ENCODE measurements at places on chromosomes 4 and X.

GRCh38 chr4:47945930-47946726 is 31.7 kb upstream of the NFXL1 start:
- DNase-seq = no peak

DNA sequence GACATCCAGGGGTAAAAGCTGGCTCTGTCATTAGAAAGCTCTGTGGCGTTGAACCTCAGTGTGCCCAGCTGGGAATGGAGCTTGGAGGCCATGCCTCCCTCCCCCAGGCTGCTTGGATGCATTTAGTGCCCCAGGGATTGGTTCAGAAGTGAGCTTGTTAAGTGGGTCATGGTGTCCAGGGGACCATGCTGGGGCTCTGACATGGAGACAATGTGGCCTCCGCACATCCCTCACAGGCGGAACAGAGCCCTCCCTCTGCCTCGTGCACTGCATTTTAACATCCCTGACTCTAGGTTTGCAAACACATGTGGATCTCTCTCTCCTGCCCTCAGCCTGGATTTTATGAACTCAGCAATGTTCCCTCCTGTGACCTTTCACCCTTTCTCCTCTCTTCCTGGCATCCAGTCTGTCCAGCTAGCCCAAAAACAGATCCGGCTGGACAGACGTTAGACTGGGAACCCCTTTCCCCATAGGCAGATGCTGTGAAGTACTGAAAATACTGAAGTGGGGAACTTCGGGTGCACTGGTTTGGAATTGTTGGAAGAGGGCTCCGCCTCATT is 81.5 kb downstream of the SORCS2 start:
- DNase-seq = no peak

DNA sequence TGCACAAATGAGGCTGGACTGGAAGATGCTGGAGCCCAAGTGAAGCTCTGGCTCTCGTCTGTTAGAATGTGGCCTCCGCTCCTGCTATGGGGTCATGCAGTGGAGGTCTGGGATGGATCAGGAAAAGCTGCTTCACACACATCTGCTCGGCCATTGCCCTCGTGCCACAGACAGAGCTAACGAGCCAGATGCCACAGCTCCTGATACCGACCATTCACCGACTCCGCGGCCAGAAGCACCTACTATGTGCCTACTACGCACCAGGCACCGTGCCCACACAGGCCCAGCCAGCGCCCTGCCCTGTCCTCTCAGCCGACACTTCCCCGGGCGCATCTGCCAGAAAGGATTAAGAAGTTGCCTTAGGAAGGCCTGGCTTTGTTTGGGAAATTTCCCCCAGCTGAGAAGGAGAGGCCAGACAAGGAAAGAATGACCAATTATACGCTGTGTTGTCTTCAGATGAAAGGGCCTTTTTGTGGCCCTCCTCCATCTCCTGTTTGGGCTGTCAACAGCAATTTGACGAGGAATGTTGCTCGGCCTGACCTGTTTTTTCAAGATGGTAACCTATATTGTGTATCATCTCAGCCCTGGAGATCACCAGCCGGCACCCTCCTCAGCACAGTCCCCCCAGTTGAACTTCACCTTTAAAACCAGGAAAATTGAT is 34.3 kb downstream of the HMX1 start:
- DNase-seq = no peak

DNA sequence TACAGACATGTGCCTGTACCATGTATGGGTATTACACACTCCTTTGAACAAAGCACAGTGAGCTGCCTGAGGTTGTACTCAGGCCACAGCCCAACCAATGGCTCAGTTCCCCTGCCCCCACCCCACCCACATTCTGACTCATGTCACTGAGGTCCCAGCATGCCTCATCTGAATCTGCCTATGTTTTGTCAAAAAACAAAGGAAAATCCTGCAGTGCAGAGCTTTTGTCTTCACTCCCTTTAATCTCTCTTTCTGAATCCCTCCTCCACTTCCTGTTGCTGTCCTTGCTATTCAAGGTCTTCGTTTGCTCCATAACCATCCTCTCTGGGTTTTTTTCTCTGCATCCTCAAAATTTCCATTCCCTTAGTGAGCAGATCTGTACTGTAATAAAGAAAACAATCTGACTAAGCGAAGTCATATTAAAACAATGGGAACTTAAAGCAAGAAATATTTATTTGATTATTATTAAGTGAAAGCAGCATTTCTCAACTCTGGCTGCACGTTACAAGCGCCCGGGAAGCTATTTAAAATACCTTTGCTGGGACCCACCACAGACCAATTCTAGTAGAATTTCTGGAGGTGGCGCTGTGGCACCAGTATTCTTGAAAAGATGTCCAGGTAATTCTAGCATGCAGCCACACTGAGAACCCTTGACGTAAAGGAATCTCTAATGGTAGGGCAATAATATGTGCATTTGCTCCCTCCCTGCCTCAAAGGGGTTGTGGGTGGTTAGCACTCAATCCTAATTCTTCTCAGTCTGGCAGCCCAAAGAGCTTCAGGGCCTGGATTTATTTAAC is 8.7 kb downstream of the GUCY2F start:
- peak; percentile 3 for DNase-seq

GRCh38 chr4:139735381-139736273 is 70.0 kb downstream of the MGST2 start:
- DNase-seq = no peak
